ENCODE measurements at places on chromosomes 16 and 17.

DNA sequence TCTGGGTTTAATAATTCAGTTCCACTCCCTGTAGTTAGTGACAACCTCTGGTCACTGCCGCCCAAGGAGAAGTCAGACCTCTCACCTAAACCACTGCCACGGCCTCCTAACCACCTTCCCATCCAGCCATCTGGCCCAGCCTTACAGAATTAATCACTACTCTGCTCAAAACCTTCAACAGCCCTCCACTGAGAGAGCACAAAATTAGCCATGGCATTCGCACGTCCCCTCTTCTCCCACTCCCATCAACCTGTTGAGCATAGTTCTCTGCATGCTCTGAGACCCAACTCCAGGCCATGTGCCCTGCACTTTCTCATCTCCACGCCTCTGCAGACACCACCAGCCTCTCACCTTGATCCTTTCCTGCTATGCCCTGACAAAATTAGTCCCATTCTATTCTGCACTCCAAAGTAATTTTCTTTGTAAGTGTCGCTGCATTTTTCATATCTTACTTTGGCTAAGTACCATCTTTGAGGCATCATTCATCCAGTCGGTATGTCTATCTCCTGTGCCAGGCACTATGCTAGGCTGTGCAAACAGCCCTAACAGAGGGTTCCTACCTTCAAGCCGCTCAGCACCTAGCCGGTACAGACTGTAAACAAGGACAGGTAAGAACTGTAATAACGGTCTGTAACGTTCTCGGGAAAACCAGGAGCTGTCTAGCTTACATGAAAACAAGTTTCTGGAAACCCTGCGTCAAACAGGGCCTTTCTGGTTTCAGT is 963 bp downstream of the COPRS start:
- DNase-seq, result no peak

- DNase-seq, result no peak
Observed at GRCh38 chr17:81465910-81466309, 46.7 kb downstream of the ACTG1 start.

GRCh38 chr17:40355123-40355803 is 9.3 kb downstream of the GJD3 start:
- peak; percentile 71 for DNase-seq

GRCh38 chr17:68004201-68004600 is 7.9 kb upstream of the C17orf58 start:
- no peak for DNase-seq

GRCh38 chr16:79651363-79651762 is 50.8 kb upstream of the MAF start:
- no peak for DNase-seq

DNA sequence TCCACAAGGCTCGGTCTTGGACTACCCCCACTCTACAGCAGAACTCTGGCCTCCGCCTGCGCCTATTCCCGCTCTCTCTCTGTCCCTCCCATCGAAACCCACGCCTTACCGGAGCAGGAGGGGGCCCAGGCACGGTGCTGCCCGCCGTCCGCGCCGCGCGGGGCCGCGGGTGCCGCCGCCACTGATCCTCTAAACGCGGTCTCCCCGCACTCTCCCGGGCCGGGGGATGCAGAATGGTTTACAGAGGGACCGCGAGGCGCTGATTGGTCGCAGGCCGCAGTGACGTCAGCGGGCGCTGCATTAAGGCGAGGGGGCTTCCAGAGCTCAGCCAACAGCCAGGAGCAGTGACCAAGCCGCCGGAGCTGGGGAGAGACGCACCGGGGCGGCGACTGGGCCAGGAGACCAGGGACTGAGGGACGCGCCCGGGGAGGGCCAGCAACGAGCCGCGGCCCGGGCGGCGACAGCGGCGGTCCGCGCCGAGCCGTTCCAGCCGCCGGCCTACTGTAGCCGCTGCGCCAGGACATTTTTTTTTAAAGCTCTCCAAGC is 747 bp upstream of the LHX1 start:
- DNase-seq, result no peak

- DNase-seq, result no peak
Observed at GRCh38 chr16:85157813-85158742, 45.8 kb upstream of the CIBAR2 start.

- no peak for DNase-seq
Observed at GRCh38 chr17:39566094-39566850, 41.4 kb downstream of the NEUROD2 start.

DNA sequence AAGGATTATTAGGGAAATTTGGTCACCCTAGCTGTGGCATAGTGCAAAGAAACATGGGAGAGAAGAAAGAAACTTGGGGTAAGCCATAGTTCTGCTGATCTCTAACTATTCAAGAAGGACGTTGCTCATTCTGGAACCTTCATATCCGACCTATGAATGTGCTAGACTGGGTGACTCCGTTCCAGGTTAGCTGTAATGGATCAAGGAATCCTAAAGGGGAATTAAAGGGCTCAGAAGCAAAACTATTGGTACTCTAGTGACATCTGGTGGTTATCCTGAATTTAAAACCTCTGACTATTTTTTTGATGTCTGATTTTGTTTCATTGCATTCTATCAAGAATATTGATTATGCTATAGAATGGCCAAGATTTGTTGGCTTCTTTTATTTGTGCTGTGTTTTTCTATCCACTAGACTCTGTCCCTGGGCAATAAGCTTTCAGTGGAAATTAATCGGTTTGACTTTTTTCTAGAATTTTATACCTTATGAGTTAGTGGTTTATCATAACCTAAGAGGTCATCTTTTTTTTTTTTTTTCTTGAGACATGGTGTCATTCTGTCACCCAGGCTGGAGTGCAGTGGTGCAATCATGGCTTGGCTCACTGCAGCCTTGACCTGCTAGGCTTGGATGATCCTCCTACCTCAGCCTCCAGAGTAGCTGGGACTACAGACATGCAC is 19.5 kb downstream of the PCTP start:
- DNase-seq, result no peak

GRCh38 chr16:65531475-65531874 is 409.6 kb upstream of the CDH11 start:
- no peak for DNase-seq

- no peak for DNase-seq
Observed at GRCh38 chr16:58499615-58500351, at the start of gene NDRG4. Gene NDRG4, plus strand, starts transcription at chr16:58500143. Its CDS starts 106 bp downstream, at chr16:58500249.

GRCh38 chr16:2176047-2176446 is 20.4 kb downstream of the CASKIN1 start:
- no peak for DNase-seq
